Uterus (tissue), 4 donors: ENCODE measurements at places on chromosomes 7 and 10. TPM values are rescaled to one million over a fixed set of nuclear protein-coding genes. Genes with fewer than 3 reads are reported as not detected.

Gene CTAGE4
- not detected for total RNA-seq

Gene DOCK4
- 78.9 TPM for total RNA-seq

Gene MARVELD1
- 71.5 TPM for total RNA-seq

- no peak for DNase-seq
These were observed 164.1 kb downstream of the EBF3 start for GRCh38 chr10:129799942-129800341.

GRCh38 chr7:36486336-36486735 is 96.7 kb downstream of the ANLN start:
- DNase-seq: no peak

GRCh38 chr7:30327813-30328212 is 43.4 kb downstream of the ZNRF2 start:
- DNase-seq: no peak

DNA sequence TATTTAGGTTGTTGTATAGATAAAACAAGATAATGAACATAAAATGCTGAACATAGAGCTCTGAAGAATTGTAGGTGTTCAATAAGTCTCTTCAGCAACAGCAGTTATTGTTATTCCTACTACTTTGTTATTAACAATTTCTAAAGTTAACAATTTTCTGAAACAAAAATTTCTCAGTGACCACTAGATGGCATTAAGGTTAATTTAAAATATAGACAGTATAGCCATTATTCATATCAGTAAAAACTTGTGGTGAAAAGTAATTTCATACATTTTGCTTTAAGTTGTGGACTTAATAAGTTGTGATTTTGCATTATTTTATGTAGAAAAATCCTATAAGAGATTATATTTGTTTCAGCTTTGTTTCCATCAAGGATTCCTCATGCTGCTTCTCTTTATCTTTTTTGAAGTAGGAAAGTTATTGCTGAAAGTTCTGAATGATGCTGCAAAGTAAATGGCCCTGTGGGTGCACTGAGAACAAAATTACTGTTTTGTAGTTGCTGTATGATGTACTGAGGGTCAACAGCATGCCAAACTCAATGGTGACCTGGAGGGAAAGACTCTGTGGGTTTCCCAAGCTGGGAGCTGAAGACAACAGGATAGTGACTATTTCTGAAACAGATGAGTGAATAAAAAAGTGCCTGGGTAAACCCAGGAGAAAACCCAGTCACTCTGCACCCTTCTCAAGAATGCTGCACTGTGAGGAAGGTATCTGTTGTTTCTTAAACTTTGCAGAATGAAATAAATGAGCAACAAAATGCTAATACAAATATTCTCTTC is 253.6 kb downstream of the KIF20B start:
- DNase-seq: no peak

DNA sequence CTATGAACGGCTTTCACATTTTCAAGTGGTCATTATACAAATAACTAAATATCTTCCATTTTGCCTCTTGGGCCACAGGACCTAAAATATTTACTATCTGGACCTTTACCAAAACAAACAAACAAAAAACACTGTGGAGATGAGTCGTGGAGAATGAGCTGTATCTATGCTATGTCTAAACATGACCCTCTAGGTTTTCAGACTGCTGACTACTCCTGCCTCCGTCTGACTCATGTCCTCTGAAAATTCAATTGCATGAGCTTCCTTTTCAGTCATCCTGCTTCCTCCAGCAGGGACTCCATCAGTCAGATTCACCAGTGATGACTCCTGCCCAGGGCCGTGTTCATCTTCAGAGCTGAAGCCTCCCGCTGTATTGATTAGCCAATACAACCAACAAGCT is 96.8 kb downstream of the COL28A1 start:
- DNase-seq: no peak

DNA sequence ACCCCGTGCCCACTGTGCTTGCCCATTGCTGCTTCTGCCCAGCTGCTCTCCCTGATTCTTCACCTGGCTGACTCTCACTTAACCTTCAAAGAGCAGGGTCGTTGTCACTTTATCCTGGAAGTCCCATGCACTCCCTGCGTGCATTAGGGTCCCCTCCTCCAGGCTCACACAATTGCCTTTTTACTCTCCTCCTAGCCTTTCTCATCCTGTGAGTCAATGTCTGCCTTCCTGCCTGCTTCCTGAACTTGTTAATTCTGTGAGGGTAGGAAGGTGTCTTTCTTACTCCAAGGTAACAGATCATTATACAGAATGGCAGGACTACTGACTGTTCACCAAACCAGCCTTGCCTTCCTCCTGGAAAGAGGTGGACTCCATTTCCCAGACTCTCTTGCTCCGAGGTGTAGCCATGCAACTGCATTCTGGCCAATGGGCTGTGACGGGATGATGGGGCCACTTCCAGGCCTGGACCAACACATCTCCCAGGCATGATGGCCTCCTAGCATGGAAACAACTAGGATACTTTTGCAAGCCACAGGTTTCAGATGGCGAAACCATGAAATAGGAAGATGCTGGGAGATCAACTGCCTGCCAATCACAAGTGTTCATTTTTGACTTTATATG is 54.7 kb downstream of the ARHGAP22 start:
- no peak for DNase-seq

GRCh38 chr7:96183163-96183670 is 138.7 kb downstream of the SLC25A13 start:
- no peak for DNase-seq

- DNase-seq: peak; percentile 6
These were observed 73.1 kb upstream of the EBF3 start for GRCh38 chr10:130037169-130037661.

DNA sequence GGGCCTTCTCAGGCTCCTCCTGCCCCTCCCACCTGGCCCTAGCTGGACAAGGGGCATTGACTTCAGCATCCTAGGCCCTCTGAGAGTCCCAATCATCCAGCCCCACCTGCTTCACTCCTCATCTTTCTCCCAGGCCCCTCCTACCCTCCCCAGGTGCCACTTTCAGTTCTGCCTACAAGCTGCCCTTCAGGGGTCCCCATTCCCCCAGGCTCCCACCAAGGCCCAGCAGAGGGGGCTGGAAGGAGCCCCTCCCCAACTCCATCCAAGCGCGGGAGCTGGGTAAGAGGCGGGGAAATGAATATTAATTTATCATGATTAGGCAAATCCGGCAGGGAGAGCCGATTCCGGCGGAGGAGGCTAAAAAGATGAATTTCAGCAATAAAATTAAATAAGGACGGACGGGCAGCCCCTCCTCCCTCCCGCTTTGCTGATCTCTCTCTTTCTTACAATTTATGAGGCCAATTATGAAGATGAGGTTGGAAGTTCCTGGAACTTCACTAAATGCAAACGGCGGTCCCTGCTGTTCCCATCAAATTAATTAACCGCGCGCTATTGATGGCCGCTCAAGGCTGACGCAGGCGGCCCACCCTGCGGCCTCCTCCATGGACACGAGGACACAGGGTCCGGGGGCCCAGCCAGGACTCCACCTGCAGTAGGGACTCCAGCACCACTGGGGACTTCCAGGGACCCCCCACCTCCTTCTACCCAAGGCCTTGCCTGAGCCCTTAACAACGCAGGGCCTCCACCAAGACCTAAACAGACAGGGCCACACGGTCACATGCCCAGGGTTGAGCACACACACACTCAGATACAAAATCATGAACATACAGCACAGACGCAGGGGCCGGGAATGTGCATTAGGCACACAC is 13.9 kb downstream of the POLL start:
- no peak for DNase-seq
